Amygdala (tissue), 56 donors: ENCODE measurements at places on chromosomes 1 and 21.

- DNase-seq: no peak
Measured at GRCh38 chr21:27017246-27017645, 50.4 kb upstream of the ADAMTS5 start.

- DNase-seq: no peak
Measured at GRCh38 chr1:86064899-86065298, 91.7 kb downstream of the COL24A1 start.

GRCh38 chr1:70528590-70529333, 117.7 kb downstream of the CTH start:
- DNase-seq: no peak

DNA sequence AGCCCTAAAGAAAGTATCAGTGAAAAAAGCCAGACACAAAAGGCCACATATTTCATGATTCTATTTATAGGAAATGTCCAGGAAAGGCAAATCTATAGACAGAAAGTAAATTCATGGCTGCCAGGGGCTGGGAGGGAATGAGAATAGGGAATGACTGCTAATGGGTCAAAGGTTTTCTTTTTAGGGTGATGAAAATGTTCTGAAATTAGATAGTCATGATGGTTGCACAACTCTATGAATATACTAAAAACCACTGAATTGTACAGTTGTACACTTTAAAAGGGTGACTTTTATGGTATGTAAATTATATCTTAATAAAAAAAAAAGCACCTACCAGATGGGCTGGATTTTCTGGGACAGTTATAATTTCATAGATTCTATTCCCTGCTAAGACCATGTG, 114.8 kb downstream of the CNIH3 start:
- no peak for DNase-seq

DNA sequence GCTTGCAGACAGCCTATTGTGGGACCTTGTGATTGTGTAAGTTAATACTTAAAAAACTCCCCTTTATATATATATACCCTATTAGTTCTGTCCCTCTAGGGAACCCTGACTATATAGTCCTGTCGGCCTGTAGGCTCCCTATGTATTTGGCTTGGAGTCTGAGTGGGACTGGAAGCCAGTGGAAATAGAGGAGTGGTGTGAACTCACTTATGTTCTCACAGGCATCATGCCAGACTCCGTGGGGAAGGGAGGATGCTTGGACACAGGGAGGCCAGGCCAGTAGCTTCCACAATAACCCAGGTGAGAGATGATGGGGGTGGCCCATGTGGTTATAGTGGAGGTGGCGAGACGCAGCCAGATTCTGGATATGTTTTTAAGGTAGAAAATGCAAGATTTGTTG, 136.7 kb upstream of the SYT6 start:
- DNase-seq: no peak

- DNase-seq: no peak
Measured at GRCh38 chr1:225768662-225769426, 8.8 kb upstream of the SRP9 start.

GRCh38 chr1:245277276-245277675, 122.5 kb downstream of the KIF26B start:
- DNase-seq: no peak

GRCh38 chr1:1365875-1366698, 7.7 kb upstream of the MXRA8 start:
- DNase-seq: no peak
